ENCODE measurements at places on chromosomes 6 and 20. TPM values are rescaled to one million over a fixed set of nuclear protein-coding genes. Genes with fewer than 3 reads are reported as not detected.

PRSS16 gene
- total RNA-seq: 5.0 TPM

TAAR5 gene
- total RNA-seq: not detected

CRISP3 gene
- total RNA-seq: not detected

RBM38 gene
- total RNA-seq: 91.7 TPM

OCSTAMP gene
- total RNA-seq: not detected

RIMS4 gene
- 2.7 TPM for total RNA-seq

ZC2HC1B gene
- total RNA-seq: not detected

ZDHHC14 gene
- 1.1 TPM for total RNA-seq

TENT5A gene
- 2.9 TPM for total RNA-seq

HLA-DRA gene
- 0.33 TPM for total RNA-seq

PARD6B gene
- 24.5 TPM for total RNA-seq

POU3F2 gene
- total RNA-seq: not detected

BLOC1S5 gene
- 15.6 TPM for total RNA-seq

TBC1D20 gene
- total RNA-seq: 10.9 TPM

PPP1R14C gene
- 0.10 TPM for total RNA-seq

SLC32A1 gene
- total RNA-seq: not detected

SRMS gene
- total RNA-seq: 0.21 TPM

TTK gene
- total RNA-seq: 97.9 TPM

MYBL2 gene
- 76.2 TPM for total RNA-seq
